Neural progenitor cell (in vitro differentiated cells): ENCODE measurements at places on chromosomes 1 and 21.

GRCh38 chr21:34734696-34735095 is 65.9 kb downstream of the CLIC6 start:
- H3K36me3 ChIP-seq: no peaks in the 10 kb centered on the region
- H3K27me3 ChIP-seq: no peaks in the 10 kb centered on the region
- H3K4me1 ChIP-seq: no peaks in the 10 kb centered on the region

DNA sequence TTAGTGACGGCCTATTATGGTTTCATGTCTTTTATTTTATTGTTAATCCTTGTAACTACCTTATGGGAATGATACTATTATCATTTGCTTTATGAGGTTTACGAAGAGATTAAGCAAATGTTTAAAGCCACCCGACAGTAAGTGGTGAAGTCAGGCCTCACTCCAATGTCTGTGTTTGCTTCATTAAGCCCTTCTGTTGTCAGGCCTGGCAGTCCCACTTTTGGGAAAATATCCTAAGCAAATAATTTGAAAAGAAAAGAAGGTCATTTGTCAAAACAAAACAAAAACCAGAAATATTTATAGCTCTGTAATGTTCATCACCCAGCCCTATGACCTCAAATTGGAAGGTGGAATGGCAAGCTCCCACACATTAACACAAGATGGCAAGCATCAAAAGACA is 40.7 kb upstream of the USP24 start:
- no peaks in the 10 kb centered on the region for H3K27me3 ChIP-seq
- H3K27ac ChIP-seq: no peak overlapping the region
- no peaks in the 10 kb centered on the region for H3K36me3 ChIP-seq

DNA sequence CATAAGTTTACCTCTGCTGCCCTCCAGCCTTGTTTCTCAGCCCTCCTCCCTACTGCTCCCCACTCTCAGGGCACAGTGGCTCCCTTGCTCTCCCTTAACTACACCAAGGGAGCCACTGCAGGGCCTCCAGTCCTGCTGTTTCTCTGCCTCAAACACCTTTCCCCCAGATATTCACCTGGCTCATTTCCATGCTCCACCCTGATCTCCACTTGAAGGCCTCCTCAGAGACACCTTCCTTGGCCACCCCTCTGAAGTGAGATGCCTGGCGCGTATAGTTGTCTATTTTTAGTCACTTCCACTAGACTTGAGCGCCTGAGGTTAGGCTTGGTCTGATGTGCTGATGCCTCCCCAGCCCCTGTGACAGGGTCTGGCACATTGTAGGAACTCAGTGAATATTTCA is 34.9 kb downstream of the SEC16B start:
- H3K36me3 ChIP-seq: no peaks in the 10 kb centered on the region
- peaks cover 5% of the 10 kb centered on the region for H3K4me1 ChIP-seq
- no peak overlapping the region for H3K4me3 ChIP-seq
- H3K27ac ChIP-seq: no peak overlapping the region
- H3K27me3 ChIP-seq: no peaks in the 10 kb centered on the region

- peak overlapping the region; percentile 69 for H3K4me3 ChIP-seq
- H3K4me1 ChIP-seq: peaks cover 7% of the 10 kb centered on the region
- DNase-seq: peak; percentile 76
These were observed 351 bp downstream of the MIXL1 start for GRCh38 chr1:226223786-226224244.

GRCh38 chr1:182977480-182977879 is 24.5 kb upstream of the SHCBP1L start:
- H3K4me1 ChIP-seq: peaks cover 40% of the 10 kb centered on the region
- H3K4me3 ChIP-seq: no peak overlapping the region
- H3K27me3 ChIP-seq: no peaks in the 10 kb centered on the region
- H3K36me3 ChIP-seq: no peaks in the 10 kb centered on the region

DNA sequence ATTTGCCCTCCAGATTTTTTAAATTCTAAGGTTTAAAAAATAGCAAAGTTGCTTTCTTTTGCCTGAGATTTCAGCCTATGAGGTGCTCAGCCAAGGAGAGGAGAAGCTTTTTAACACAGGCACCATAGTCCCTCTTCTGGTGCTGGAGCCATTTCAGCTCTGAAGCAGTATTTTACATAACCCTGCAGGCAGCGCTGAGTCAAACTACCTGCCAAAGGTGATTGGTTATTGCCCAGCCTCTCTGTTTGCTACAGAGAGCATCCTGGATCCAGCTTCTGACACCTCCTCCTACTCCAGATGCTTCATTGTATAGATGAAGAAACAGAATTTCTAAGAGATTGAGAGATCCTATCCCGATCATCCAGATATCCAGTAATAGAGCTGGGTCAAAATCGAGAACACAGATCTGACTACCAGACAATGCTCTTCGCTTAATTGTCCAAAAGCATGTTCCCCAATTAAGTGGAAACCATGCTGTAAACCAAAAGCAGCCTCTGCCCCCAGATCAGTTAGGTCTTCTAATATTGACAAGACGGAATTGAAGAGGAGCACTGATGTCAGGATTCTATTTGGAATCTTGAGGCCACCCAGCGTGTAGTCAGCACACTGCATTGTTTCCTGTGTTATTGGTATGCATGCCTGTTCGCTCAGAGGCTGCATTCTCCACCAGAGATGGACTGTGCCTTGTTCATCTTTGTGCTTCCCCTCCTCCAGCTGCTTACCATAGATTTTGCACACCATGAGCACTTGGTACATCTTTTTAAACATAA is 22.1 kb downstream of the RGS8 start:
- peaks cover 42% of the 10 kb centered on the region for H3K4me1 ChIP-seq
- no peaks in the 10 kb centered on the region for H3K36me3 ChIP-seq
- H3K27ac ChIP-seq: no peak overlapping the region
- no peaks in the 10 kb centered on the region for H3K27me3 ChIP-seq
- no peak overlapping the region for H3K4me3 ChIP-seq
- DNase-seq: peak; percentile 67

DNA sequence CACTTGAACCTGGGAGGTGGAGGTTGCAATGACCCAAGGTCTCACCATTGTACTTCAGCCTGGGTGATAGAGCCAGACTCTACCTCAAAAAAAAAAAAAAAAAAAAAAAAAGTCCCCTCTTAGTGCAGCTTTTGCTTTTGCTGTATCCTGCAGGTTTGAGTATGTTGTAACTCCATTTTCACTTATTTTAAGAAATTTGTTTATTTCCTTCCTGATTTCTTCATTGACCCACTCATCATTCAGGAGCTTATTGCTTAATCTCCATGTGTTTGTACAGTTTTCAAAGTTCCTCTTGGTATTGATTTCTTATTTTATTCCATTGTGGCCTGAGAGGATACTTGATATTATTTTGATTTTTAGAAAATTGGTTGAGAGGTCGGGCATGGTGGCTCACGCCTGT is 50.9 kb upstream of the AK4 start:
- H3K4me3 ChIP-seq: no peak overlapping the region
- no peak for DNase-seq
- no peaks in the 10 kb centered on the region for H3K4me1 ChIP-seq
- no peaks in the 10 kb centered on the region for H3K36me3 ChIP-seq
- H3K27ac ChIP-seq: no peak overlapping the region

- no peak overlapping the region for H3K4me3 ChIP-seq
- H3K27me3 ChIP-seq: no peaks in the 10 kb centered on the region
- H3K36me3 ChIP-seq: no peaks in the 10 kb centered on the region
- no peak overlapping the region for H3K27ac ChIP-seq
- H3K4me1 ChIP-seq: no peaks in the 10 kb centered on the region
- DNase-seq: no peak
These were observed 501.0 kb downstream of the SETD4 start for GRCh38 chr21:35559128-35559828.

GRCh38 chr21:20800106-20800505 is 198.1 kb upstream of the NCAM2 start:
- no peak overlapping the region for H3K27ac ChIP-seq
- H3K36me3 ChIP-seq: no peaks in the 10 kb centered on the region
- no peak overlapping the region for H3K4me3 ChIP-seq
- no peak for DNase-seq

GRCh38 chr21:37348664-37349063 is 17.9 kb upstream of the DYRK1A start:
- H3K4me1 ChIP-seq: no peaks in the 10 kb centered on the region
- H3K36me3 ChIP-seq: no peaks in the 10 kb centered on the region
- H3K27me3 ChIP-seq: no peaks in the 10 kb centered on the region
- H3K4me3 ChIP-seq: no peak overlapping the region

- no peak for DNase-seq
- H3K27me3 ChIP-seq: no peaks in the 10 kb centered on the region
- H3K36me3 ChIP-seq: no peaks in the 10 kb centered on the region
- peak overlapping the region; percentile 57 for H3K4me3 ChIP-seq
These were observed 1.2 kb downstream of the MFN2 start for GRCh38 chr1:11981378-11982009.
